ENCODE measurements at places on chromosomes 2 and 18.

DNA sequence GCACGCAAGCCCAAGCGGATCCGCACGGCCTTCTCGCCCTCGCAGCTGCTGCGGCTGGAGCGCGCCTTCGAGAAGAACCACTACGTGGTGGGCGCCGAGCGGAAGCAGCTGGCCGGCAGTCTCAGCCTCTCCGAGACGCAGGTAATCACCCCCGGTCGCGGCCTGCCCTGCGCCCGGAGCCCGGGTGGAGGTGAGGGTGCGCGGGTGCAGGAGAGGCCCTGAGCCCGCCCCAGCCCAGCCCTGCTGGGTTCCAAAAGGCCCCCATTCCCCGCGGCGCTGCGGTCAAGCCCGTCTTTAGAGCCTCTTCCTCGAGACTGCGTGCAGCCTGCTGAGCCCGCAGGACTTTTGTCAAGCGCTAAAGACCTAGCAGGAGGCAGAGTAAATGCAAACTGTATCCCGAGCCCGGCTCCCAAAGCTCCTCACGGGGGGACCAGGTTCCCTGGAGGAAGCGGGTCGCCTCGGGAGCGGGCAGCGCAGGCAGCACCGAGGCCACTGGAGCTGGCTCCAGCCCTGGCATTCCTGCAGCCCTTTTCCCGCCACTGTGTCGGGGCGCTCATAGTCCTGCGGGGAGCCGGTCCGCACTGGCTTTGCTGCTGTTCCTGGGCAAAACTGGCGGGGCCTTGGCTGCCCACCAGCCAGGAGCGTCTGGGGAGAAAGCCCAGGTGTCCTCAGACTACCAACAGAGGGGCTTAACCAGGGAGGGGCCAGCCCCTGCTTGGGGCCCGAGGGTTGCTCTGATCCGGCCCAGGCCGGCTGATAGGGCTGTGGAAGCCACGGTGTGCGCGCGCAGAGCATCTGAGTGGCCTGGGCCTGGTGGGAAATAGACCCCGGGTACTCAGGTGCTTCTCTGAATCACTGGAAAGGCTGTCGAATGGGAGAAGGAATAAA lies 7.3 kb downstream of the EMX1 start:
- no peak for DNase-seq

DNA sequence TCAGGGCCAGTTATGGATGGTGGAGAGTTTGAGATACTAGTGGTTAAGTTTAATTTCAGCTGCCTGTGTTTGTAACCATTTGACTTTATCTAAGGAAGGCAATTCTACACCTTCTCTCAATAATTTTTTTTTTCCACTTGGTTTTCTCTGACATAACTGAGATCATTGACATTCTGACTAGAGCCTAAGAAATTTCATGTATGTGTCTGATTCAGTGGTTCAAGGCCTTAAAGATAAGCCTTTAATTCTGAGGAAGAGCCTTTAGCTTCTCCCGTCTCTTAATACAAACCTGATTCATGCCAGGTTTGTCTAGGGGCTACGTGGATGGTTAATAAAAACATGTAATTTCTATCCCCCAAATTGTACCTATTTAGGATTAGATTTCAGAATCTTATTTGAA lies 971.4 kb downstream of the DPP10 start:
- no peak for DNase-seq

GRCh38 chr2:2742726-2743125 lies 411.7 kb upstream of the MYT1L start:
- DNase-seq: peak; percentile 15

- DNase-seq: no peak
These were observed 160.2 kb downstream of the NCK2 start for GRCh38 chr2:105904938-105905337.

- peak; percentile 15 for DNase-seq
These were observed 150.9 kb downstream of the RTP5 start for GRCh38 chr2:242020196-242021004.

DNA sequence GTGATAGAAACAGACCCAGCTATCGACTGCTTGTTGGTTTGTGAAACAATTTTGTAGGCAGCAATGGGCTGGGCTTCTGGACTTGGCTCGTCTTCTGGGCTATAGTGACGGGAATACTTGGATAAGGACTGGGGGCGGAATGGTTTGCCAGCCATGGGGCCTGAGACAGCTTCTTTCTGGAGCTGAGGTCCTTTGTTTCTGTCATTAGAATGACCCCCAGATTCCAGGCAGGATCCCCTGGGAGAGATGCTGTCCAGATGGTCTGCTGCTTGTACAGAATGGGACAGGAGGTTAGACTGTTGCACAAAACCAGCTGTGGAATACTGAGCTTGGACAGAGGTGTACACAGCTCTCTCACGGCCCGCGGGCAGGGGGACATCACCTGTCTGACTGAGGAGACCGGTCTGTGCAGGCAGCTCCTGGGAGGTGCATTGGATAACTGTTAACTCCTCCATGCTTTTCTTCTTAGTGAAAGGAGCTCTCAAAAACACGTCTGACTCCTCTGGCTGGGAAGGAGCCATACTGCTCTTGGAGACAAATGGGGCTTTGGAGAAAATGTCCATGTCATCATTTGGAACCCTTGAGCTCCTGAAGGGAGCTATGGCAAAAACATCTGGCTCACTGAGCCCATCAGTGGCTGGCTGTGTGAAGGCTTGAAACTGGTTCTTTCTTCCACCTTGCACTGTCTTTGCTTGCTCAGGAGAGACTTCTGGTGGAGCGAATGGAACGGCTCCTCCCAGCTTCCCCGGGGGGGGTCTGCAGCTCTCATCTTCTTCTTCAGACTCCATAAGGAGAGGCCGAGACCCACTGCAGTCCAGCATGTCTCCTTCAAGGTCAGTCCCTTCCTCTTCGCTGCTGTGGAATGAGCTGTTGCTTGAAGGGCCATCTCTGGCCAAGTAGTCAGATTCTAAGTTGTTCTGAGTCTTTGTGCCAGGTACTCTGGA lies 28.6 kb upstream of the NFU1 start:
- no peak for DNase-seq

GRCh38 chr18:9608298-9608697 lies 6.1 kb downstream of the PPP4R1 start:
- DNase-seq: peak; percentile 30

DNA sequence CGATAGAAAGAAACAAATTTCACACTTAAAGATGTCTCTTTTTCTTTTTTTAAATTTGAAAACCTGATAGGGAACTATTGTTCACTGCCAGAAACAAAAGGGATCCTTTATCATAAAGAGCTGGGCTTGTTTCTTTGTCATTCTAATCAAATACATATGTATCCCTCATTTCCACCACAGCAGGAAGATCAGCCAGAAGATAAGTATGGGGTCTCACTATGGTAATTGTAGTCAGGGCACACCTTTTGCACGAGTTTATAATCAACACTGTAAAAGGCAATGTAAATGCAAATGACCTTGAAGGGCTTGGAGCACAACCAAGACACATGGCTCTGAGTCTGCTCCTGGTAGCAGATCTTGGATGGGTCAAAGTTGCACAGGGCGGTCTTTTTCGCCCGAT lies 109.5 kb downstream of the NXPH2 start:
- no peak for DNase-seq

- no peak for DNase-seq
These were observed 7.5 kb downstream of the SUCLG1 start for GRCh38 chr2:84451579-84451978.

- no peak for DNase-seq
These were observed 3.6 kb upstream of the ERFE start for GRCh38 chr2:238155051-238155760.

GRCh38 chr2:81984969-81985637 lies 1680.6 kb upstream of the LRRTM1 start:
- DNase-seq: no peak
